ENCODE measurements at places on chromosomes 3 and 15.
A peak's percentile ranks its signal among the peaks of the same experiment; 100 is the strongest.

DNA sequence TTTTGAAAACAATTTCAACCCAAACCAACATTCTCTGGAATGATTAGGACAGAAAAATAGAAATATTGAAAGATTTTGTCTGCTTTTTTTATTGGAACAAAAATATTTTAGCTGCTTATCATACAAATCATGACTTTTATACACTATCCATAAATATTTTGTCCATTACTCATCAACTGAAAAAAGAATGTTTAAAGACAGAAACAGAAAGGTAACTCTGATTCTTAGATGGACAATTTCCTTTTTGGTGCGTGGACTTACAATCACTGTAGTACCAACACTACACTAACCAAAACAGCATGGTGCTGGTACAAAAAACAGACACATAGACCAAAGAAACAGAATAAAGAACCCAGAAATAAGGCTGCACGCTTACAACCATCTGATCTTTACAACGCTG, 582.8 kb upstream of the CCDC54 start:
- no peaks in the 10 kb centered on the region for H3K36me3 ChIP-seq
- no peak overlapping the region for H3K27ac ChIP-seq
- no peaks in the 10 kb centered on the region for H3K27me3 ChIP-seq
- no peak overlapping the region for H3K4me3 ChIP-seq
- H3K4me1 ChIP-seq: peaks cover 7% of the 10 kb centered on the region
- DNase-seq: no peak

- DNase-seq: no peak
- H3K4me1 ChIP-seq: no peaks in the 10 kb centered on the region
- no peaks in the 10 kb centered on the region for H3K27me3 ChIP-seq
- H3K36me3 ChIP-seq: no peaks in the 10 kb centered on the region
- no peak overlapping the region for H3K4me3 ChIP-seq
- no peak overlapping the region for H3K27ac ChIP-seq
Observed at GRCh38 chr3:87173776-87174175, 53.3 kb upstream of the CHMP2B start.

DNA sequence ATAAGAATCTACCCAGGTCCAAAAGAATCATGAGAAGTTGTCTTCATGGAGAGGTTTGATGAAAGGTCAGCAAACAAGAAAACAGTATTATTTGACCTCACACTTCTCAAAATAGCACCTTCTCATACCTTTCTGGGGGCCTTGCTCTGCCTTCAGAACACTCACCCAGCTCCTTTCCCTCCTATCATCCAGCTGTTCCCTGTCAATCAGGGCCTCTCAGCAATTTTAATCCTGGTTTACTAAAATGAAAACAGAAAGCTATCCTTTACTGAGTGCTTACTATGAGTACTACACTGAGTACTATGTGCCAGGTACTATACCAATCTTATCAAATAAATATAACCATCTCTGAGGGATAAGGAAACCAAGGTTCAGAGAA, 138.6 kb downstream of the GAP43 start:
- no peak for DNase-seq
- H3K4me3 ChIP-seq: no peak overlapping the region
- H3K27me3 ChIP-seq: no peaks in the 10 kb centered on the region

GRCh38 chr15:77352887-77353286, 67.0 kb downstream of the PEAK1 start:
- H3K36me3 ChIP-seq: no peaks in the 10 kb centered on the region
- peaks cover 9% of the 10 kb centered on the region for H3K4me1 ChIP-seq
- H3K27ac ChIP-seq: no peak overlapping the region

DNA sequence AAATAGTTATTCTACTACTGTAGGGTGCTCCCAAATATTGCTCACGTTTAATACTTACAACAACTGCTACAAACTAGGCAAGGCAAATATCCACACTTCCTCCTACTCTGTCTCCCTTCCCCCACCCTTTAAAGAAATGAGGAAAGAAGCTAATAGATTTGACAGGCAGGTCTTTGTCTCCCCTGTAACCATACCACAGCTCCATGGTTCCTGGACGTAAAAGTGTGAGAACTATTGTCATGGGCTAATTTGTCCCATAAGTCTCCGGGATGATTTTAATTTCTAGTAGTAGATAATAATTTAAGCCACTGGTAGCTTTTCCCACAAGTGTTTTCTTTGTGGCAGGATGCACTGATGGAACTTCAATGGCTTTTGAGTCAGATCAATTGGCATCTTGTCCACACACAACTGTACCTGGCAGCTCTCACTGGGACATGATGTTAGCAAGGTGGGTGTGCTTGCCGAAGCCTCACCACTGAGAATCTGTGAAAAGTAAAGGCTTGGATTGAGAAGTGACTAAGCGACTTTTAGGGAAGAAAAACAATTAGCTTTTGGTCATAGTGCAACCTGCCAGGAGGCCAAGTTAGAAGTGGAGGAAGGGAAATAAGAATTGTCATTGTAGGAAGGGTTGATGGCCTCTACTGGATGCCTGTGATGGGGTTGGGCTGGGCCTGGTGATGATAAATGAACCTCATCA, 1.4 kb upstream of the CPOX start:
- H3K36me3 ChIP-seq: peaks cover 17% of the 10 kb centered on the region
- H3K4me1 ChIP-seq: no peaks in the 10 kb centered on the region
- no peaks in the 10 kb centered on the region for H3K27me3 ChIP-seq

- H3K36me3 ChIP-seq: no peaks in the 10 kb centered on the region
- no peaks in the 10 kb centered on the region for H3K4me1 ChIP-seq
- no peak for DNase-seq
Observed at GRCh38 chr3:84980011-84980410, 21.2 kb downstream of the CADM2 start.

- peak overlapping the region; percentile 57 for H3K27ac ChIP-seq
- peaks cover 38% of the 10 kb centered on the region for H3K36me3 ChIP-seq
- peaks cover 7% of the 10 kb centered on the region for H3K4me1 ChIP-seq
- no peaks in the 10 kb centered on the region for H3K27me3 ChIP-seq
- no peak for DNase-seq
- peak overlapping the region; percentile 79 for H3K4me3 ChIP-seq
Observed at GRCh38 chr15:89244574-89244903, 760 bp downstream of the FANCI start.

GRCh38 chr15:72011302-72011942, 106.5 kb downstream of the MYO9A start:
- no peaks in the 10 kb centered on the region for H3K27me3 ChIP-seq
- DNase-seq: no peak
- no peak overlapping the region for H3K4me3 ChIP-seq
- H3K27ac ChIP-seq: no peak overlapping the region
- peaks cover 28% of the 10 kb centered on the region for H3K36me3 ChIP-seq

DNA sequence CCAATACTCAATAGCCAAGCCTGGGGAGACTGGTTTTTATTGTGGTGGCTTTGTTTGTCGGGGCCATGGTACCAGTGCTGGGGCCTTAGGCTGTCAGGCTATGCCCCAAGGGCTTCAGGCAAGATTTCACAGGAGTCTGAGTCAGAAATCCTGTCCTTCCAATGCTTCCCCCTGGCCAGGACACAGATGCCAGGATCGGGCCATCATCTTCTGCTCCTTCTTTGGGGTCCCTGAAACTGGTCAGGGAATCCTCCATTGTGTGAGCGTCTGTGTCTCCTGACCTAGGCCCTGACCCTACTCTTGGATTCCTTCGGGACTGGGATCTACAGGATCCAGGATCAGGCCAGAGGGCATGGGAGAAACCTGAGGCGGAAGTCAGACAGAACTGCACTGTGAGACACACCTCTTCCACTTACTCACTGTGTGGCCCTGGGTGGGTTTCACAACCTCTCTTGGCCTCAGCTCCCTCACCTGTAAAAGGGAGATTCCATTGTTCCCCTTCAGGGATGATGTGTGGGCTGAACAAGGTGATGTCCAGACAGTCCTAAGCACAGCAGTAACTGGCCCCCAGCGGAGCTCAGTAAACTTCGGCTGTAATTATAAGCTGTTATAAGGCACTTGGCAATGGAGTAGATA, 292.7 kb downstream of the UACA start:
- no peak overlapping the region for H3K27ac ChIP-seq
- H3K27me3 ChIP-seq: no peaks in the 10 kb centered on the region
- no peaks in the 10 kb centered on the region for H3K36me3 ChIP-seq
- H3K4me3 ChIP-seq: no peak overlapping the region

GRCh38 chr3:196311-197148, at the start of gene CHL1:
Gene CHL1 (plus strand): TSS chr3:196763. CDS start chr3:319777, 123,014 bp downstream.
- H3K27ac ChIP-seq: no peak within 1 kb of the TSS
- DNase-seq: no peak
- H3K27me3 ChIP-seq: peaks cover 44% of the 10 kb centered on the region
- H3K4me1 ChIP-seq: no peaks in the 10 kb centered on the region

DNA sequence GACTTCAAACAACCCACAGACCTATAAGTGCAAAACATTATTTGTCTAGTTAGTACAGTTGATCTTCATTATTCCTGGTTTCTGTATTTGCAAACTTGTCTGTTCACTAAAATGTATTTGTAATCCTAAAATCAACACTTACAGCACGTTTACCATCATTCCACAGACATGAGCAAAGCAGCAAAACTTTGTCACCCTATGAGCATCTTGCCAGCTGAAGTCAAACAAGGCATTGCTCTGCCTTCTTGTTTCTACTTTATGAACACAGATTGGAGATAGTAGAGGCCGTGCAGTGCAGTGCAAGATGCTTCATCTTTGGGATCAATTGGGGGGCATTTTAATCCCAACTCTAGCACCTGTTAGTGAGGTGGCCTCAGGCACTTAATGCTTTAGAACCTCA, 202.1 kb downstream of the NLGN1 start:
- H3K27me3 ChIP-seq: no peaks in the 10 kb centered on the region
- H3K4me3 ChIP-seq: no peak overlapping the region
- H3K36me3 ChIP-seq: no peaks in the 10 kb centered on the region
- no peaks in the 10 kb centered on the region for H3K4me1 ChIP-seq
- no peak overlapping the region for H3K27ac ChIP-seq

DNA sequence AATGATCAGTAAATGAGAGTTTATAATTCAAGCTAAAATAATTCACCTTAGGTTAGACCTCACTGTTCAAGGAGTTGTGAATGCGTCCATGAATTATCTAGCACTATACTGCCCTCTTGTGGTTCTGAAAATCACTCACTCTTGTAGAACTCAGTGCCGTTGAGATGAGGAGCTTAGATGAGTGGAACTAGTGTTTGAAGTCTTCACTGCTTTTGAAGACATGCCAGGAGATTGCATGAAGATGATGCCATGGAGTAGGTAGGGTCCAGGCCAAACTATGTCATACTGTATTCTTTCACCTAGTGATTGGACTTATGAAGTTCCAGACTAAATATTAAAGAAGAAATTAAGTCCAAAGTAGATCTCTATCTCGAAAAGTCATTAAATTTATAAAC, 28.8 kb downstream of the LYSMD4 start:
- peaks cover 37% of the 10 kb centered on the region for H3K4me1 ChIP-seq
- peaks cover under 1% of the 10 kb centered on the region for H3K36me3 ChIP-seq
- no peak overlapping the region for H3K4me3 ChIP-seq
- H3K27ac ChIP-seq: peak overlapping the region; percentile 17
- no peaks in the 10 kb centered on the region for H3K27me3 ChIP-seq

- H3K36me3 ChIP-seq: no peaks in the 10 kb centered on the region
- H3K4me1 ChIP-seq: peaks cover 7% of the 10 kb centered on the region
- DNase-seq: no peak
- no peaks in the 10 kb centered on the region for H3K27me3 ChIP-seq
Observed at GRCh38 chr15:55387027-55387426, 21.1 kb downstream of the CCPG1 start.

DNA sequence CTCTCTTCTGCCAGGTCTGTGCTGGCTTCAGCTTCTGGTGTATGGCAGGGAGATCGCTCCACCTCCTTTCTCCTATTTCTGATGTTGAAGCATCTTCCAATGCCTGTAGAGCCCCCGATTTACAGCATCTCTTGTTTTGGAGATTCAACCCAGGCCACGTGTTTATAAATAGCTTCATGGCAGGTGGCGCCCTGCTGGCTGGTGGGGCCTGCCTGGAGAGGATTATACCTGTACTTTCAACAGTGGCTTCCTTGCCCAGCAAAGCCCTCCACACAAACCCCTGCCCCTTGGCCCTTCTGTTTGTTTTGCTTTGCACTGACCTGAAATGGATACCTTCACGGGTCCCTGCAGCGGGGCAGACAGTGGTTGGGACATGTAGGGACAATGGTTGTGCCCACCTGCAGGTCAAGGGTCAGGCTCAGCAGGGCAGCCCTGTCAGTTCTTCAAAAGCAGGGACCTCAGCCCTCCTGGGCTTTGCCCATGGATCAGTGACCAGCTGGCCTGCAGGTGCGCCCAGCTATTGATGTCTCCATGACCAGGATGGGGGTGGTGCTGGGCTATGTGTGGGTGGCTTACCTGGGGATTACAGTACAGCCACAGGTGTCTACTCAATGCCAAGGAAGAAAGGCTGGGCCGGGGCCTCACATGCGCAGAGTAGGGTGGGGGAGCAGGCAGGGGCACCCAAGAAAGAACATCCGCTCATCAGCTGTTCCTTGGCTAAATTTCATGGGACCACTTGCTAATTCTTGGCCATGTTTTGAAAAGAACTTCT, 112.7 kb upstream of the PRR23C start:
- no peaks in the 10 kb centered on the region for H3K27me3 ChIP-seq
- no peak overlapping the region for H3K4me3 ChIP-seq
- no peaks in the 10 kb centered on the region for H3K4me1 ChIP-seq
- no peak overlapping the region for H3K27ac ChIP-seq
- H3K36me3 ChIP-seq: no peaks in the 10 kb centered on the region
- no peak for DNase-seq

DNA sequence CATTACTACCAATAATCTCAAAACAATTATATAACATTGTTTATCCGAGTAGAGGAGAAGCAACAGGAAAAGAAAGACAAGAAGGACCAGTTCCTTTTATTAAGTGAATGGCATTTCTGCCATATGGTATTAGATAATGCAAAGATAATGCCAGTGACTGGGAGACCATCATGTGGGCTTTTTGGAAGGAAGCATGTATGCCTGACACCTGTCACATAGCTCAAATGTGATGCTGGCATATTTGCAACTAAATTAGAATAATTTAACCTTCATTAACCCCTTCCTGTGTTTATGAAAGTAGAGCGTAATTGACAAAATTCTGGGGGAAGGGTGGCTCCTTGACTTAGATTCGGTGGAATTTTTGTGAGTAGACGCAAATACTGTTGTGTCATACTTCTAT, 733.0 kb downstream of the TUSC7 start:
- no peak overlapping the region for H3K27ac ChIP-seq
- DNase-seq: no peak
- H3K4me1 ChIP-seq: no peaks in the 10 kb centered on the region
- no peak overlapping the region for H3K4me3 ChIP-seq
- peaks cover 3% of the 10 kb centered on the region for H3K27me3 ChIP-seq

DNA sequence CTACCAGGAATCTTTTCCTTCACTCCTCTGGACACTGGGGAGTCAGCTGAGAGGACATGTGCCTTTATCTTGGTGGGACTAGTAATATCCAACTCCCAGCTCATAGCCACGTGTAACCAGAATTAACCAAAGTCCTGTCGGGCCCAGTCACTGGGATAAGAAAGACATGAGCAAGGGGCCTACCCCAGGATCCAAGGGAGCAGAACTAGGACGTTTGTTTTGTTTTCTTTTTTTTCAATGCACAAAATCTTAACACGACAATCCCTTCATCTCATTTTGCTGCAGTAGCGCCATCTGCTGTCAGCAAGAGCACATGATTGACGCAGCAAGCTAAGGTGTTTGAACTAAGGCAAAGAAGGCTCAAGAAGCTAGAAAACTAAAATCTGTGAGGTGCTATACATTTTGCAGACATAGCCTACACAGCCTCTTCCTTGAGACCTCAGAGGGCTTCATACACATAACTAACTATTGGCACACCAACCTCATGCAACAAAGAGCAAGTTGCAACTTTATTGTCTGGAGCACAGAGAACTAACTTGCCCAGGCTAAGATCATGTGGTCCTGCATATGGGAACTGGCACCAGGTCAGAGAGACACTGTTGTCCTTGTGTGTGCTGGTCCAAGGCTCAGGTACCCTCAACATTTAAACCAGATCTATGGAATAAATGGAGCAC, 43.6 kb downstream of the RLBP1 start:
- H3K36me3 ChIP-seq: peaks cover 34% of the 10 kb centered on the region
- no peak overlapping the region for H3K4me3 ChIP-seq
- DNase-seq: no peak
- no peaks in the 10 kb centered on the region for H3K4me1 ChIP-seq
- no peaks in the 10 kb centered on the region for H3K27me3 ChIP-seq
